ENCODE measurements at places on chromosomes 7 and 10.
A peak's percentile ranks its signal among the peaks of the same experiment; 100 is the strongest.

- DNase-seq, result peak; percentile 87
These were observed 117.3 kb downstream of the FANK1 start for GRCh38 chr10:126013489-126014281.

DNA sequence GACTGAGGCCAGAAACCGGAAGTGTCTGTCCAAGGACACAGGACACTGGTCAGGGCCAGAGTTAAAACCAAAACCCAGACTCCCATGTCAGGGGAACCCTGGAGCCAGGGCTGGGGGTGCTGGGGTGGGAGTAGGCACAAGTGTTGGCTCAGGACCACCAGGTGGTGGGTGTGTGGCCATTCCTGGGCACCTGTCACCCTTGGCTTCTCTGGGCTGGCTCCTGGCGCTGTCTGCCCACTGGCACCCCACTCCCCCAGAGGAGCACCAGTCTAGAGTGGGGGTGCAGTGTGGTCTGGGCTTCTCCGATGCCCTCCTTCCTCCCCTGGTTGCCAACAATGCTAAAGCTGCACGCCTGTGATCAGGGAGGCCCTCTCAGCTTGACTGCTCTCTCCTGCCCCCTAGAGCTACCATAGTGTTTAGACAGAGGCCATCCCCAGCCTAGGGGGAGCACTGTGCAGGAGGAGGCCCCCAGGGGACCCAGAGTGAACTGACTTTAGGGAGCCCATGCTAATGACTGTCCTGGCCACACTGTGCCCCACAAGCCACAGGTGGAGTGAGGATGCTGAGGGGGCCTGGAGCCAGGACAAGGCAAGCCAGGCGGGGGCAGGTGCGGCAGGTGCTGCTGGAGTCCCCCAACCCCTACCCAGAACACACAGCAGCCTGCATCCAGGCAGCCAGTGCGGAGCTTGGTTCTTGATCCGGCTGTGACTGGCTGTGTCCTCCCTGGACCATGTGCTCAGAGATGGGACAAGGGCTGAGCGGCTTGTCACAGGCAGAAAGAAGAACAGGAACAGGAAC is 11.0 kb downstream of the RASGEF1A start:
- DNase-seq, result peak; percentile 15

- DNase-seq, result no peak
These were observed 640.0 kb downstream of the PARD3 start for GRCh38 chr10:34175121-34175520.

GRCh38 chr10:5464546-5464945 is 34.8 kb downstream of the CALML5 start:
- DNase-seq, result no peak

DNA sequence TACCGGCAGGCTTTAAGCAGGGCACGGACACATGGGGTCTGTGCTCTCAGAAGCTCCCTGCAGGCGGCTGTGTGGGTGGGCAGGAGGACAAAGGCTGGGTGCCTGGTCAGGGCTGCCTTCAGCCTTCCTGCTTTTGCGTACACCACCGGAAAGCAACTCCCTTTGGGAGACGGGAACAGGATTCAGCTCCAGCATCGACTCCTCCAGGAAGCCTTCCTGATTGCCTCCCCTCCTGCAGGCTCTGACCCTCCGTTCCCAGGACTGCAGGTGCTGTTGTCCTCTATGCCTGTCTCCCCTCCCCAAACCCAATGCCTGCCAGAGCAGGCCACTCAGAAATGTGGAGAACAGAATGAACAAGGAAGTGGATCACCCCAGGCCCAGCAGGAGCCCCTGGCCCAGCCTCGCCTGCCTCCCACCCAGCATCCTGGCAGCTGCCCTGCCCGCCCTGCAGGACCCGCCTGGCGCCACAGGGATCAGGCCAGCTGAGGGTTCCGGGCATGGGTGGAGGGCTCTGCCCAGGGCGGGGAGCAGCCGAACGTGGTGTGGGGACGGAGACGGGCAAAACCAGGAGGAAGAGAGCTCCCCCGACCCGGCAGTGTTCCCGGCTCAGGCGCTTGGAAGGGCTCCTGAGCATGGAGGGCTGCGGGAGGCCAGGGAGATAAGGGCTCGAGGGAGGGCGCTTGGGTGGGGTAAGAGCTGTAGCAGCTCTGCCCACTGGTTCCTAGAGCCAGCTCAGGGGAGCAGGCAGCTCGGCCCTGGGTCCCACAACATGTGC is 6.2 kb upstream of the ELN start:
- no peak for DNase-seq

DNA sequence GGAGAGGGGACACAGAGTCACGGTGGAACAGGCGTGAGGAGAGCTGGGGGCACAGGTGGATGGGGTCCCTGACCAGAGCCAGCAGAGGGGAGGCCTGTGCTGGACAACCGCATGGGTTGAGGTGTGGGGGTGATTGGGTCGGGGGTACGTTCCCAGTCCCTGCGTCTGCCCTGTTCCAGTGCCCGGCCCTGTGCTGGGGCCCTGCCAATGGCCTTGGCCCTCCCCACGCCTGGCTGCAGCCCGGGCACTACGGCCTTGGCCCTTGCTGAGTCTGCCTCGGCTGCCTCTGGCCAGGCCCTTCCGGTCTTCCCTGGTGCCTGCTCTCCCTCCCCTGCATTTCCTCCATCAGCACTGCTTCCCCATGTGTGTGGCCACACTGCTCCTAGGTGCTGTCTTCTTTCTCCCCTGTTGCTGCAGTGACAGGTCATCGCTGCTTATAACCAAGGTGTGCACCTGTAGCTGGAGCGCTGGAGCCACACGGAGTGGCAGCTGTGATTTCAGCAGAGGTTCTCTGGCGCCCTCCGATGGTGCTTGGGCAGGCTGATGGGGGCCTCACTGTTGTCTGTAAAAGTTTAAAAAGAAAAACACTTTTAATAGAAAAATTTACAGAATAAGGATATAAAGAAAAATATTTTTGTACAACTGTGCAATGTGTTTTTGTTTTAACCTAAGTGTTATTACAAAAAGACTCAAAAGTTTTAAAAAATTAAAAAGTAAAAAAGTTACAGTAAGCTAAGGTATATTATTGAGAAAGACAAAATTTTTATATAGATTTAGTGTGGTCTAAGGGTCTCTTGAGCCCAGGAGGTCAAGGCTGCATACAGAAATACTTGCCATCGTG is 45.2 kb upstream of the BHLHA15 start:
- peak; percentile 35 for DNase-seq

DNA sequence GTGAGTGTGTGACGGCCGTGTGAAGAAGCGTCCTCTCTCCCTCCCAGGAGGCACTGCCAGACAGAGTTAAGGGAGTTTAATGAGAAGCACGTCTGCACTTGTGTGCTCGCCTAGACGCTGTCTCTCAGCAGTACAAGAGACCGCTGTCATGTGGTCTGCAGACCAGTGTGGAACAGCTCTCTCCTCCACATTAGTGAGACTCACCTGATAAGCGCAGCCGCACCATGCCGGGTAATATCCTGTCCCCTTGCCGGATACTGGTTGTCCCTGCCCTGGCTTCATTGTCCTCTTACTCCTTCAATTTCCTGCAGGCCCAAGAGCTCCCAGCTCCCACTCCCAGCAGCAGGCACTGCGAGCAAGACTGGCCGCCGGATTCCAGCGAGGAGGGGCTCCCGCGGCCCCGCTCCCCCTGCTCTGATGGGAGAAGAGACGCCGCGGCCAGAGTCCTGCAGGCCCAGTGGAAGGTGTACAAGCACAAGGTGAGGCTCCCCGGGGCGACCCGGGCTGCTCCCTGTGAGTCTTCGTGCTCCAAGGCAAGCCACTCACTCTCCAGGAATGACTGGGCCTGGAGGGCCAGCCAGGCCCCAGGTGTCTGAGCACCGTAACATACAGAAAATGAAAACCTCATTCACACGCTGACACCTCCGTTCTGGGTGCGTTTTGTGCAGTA is 33.5 kb upstream of the TTYH3 start:
- DNase-seq, result no peak

DNA sequence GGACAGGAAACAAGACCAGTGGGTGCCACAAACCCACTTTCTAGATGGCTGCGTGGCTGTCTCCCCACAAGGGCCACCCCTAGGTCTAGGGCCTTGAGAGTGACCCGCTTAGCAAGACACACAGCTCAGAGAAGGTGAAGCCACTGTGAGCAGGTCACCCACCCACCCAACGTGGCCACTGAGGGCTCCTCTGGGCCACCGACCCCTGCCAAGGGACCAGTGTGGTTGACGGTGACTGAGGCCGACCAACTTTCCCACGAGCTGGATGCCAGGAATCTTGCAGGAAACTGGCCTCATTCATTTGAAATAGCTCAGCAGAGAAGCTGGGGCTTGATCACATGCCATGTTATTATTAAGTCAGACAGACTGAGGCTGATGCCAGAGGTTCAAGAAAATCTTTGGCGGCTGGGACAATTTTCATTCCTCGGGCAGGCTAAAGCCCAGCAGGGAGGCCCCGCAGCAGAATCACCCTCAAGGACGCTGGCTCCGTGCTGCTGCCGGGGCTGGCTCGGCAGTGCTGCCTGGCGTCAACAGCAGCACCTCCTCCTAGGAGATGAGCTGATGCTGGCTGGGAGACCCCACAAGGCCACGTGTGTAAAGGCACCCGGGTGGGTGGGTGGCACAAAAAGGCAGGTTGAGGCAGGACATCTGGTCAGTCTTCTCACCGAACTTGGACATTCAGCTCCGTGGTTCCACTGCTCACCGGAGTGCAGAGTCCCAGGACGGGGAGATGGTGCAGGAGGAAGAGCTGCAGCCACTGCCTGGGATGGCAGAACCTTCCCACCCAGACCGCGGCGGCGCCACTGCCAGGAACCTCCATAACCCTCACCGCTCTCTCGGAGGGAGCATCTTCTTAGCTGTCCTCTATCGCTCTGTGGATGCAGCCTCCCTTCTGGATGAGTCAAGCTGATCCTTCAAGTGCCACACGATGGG is 57.8 kb downstream of the ZRANB1 start:
- no peak for DNase-seq

- DNase-seq, result peak; percentile 52
These were observed 218.9 kb downstream of the DOCK4 start for GRCh38 chr7:111987115-111987826.

GRCh38 chr7:25314731-25315267 is 86.5 kb upstream of the NPVF start:
- no peak for DNase-seq

- DNase-seq, result no peak
These were observed 117.6 kb upstream of the DPP6 start for GRCh38 chr7:153934629-153935028.

DNA sequence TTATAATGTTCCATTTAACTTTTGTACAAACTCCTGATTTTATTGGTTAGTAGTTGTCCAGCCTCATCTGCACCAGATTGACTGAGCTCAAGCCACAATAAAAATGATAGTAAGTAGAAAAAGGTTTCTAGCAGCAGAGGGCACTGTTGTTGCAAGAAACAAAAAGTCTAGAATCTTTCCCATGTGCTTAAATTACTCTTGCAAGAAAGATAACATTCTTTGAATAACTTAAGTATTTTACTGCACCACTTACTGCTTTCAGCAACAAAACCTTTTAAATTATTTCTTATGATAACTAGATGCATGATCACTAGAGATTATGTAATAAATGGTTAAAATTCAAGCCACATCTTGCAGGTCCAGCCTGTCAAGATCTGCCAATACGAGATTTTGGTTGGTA is 27.0 kb downstream of the LMOD2 start:
- DNase-seq, result peak; percentile 74
